ENCODE measurements at places on chromosomes 4 and X. TPM values are rescaled to one million over a fixed set of nuclear protein-coding genes. Genes with fewer than 3 reads are reported as not detected.

Gene ALB
- total RNA-seq: not detected

Gene FRMD7
- not detected for total RNA-seq

Gene RNF175
- not detected for total RNA-seq

Gene OPN1MW3
- not detected for total RNA-seq

Gene RRH
- not detected for total RNA-seq

Gene RASSF6
- not detected for total RNA-seq

Gene GATA1
- total RNA-seq: not detected

DNA sequence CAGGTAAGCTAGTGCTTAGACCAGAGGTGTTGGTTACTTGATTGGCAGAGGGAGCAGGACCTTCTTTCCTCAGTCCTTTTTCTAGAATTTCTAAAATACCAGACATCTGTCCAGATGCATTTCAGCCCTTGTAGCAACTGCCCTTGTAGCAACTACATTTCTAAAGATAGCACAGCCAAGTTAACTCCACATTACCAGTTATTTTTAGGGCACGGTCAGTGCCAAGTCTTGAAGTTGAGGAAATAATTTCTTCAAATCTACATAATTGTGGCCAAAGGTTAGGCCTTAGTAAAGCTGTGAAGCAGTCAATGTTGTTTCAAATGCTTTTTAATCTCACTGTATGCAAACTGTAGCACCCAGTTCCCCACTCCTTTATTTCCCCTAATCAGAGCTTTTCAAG is 62.9 kb downstream of the MID1IP1 start:
- no peak for DNase-seq

GRCh38 chrX:52216541-52216940 is 31.9 kb downstream of the MAGED4 start:
- DNase-seq: no peak

DNA sequence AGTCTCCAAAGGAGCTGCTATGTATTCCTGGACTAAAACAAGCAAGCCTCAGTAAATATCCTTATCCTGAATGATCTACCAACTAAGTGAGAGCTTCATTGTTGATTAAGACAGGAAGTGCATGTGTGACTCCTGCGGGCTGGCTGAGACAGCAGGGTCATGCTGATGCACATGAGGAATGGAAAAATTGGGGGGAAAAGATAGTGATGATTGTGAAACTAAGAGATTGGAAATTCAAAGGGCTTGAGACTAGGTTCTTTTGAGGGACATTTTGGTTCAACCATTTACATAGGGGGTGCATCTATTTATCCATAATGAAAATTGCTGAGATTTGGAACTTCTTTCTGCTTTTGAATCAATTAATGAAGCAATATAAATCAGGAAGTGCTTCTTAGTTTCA is 61.1 kb upstream of the C1QTNF7 start:
- DNase-seq: no peak

GRCh38 chr4:78787392-78788006 is 11.3 kb downstream of the BMP2K start:
- DNase-seq: no peak

GRCh38 chrX:38273453-38273852 is 52.8 kb upstream of the SRPX start:
- DNase-seq: no peak

DNA sequence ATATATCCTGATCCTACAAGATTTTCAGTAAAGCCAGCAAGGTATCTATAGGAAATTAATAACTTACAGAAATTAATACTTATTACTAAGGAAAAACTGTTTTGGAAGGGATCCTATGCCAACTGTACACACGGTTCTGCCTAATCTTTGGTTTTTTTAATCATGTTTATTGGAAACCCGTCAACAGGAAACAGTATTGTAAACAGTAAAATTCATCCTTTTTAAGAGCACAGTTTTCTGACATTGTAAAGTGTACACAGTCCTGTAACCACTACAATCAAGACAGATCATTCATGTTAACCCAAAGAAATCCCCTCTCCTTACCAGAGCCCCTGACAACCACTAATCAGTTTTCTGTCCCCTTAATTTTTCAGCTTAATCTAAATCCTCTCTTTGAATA is 9.9 kb downstream of the ABCG2 start:
- DNase-seq: no peak

DNA sequence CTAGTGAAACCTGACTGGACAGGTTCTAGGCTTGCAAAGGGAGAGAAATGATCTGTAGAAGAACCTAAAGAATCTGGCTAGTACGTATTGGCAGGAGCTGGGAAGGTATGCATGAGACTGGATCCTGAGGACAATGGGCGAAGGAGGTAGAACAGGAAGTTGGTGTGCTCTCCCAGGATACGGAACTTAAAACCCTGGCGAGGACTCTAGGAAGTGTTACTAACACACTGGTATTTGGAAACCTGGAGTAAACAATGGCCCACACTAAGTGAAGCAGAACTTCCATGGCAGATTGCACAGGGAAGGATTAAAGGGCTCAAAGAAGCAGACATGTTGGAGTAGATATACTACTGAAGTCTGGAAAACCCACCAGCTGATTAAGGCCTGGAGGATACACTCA is 9.1 kb downstream of the SYN1 start:
- DNase-seq: no peak

DNA sequence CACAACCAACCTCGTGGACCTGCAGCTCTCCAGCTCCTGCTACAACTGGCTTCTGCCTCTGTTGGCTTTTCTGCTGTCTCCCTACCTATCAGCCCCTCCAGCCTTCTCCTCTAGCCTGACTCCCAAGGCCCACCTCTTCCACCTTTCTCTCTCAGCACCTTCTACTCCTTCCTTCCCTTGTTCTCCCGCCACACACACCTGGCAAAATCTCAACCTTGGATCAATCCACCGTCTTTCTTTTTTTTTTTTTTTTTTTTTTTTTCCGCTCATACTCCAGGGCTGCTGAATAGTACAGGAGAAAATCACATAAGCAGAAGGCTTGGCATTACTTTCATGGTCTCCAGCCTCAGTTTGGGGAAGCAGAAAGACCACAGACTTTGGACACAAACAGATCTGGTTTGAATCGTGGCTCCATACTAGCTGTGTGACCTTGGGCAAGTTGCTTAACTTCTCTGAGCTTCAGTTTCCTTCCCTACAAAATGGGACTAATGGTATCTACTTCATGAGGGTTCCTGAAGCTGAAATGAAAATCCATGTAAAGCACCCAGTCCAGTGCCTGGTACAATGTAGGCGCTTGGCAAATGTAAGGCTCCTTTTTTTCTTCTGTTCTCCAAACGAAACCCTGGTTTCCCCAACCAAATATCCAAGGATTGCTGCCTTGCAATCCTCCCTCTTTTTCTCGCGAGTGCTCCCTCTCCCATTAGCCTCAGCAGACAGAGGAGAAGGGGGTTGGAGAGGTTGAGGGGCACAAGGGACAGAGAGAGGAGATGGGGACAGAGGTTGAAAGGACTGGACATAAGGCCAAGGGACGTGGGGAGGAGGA is 1.7 kb downstream of the FGD1 start:
- DNase-seq: no peak

DNA sequence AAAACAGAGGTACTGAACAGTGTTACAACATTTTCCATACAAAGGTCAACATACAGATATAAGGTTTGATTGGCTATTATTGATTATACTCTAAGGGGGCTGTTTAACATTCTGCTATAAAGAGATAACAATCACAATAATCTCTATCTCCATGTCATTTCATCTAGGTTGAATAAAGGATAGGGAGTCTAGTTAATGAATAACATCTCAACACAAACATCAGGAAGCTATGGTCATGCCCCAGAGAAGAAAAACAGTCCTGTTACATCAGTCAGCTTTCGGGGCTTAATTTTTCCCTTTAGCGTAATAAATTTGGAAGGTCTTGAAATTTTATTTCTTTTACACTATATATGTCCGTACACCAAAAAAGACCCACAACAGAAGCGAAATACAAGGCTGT is 41.5 kb upstream of the DCAF8L2 start:
- no peak for DNase-seq

GRCh38 chrX:53526999-53527398 is 92.8 kb upstream of the HSD17B10 start:
- no peak for DNase-seq

DNA sequence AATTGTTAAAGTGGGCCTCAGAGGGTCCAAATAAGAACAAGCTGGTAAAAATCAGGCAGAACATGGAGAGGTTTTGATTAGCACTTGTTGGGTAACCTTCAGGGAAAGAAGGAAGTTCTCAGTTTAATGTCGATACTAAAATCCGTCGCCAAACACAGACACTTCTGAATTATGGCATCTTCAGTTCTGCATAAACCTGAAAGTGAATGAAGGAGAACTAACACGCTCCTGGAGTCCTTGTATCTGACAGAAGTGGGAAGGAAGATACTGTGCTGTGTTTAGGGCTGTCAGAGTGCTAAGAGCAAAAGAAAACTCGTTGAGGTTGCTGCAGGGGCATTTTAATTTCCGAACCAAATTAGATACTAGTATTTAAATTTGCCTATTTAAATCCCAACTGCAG is 106.2 kb downstream of the TMA16 start:
- no peak for DNase-seq
